Transverse colon (tissue), 4 donors: ENCODE measurements at places on chromosomes 1 and 21.

DNA sequence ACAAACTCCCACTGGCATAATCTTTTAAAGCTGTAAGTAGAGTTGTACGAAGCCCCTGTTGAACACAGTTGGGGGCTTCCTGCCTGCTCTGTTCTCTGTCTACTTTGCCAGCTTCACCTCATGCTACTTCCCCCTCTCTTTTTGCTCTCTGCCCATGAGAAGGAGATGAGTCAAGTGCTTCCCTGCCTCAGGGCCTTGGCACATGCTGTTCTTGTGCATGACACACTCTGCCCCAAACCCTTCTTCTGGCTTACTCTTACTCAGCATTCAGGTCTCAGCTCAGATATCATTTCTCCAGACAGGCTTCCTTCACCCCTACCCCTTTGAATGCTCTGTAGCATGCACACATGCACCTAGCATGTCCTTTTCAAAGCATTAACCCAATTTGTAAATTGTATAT lies 208.8 kb downstream of the FOXD2 start:
- DNase-seq: no peak

GRCh38 chr1:82388679-82389078 lies 587.9 kb downstream of the ADGRL2 start:
- DNase-seq: no peak

DNA sequence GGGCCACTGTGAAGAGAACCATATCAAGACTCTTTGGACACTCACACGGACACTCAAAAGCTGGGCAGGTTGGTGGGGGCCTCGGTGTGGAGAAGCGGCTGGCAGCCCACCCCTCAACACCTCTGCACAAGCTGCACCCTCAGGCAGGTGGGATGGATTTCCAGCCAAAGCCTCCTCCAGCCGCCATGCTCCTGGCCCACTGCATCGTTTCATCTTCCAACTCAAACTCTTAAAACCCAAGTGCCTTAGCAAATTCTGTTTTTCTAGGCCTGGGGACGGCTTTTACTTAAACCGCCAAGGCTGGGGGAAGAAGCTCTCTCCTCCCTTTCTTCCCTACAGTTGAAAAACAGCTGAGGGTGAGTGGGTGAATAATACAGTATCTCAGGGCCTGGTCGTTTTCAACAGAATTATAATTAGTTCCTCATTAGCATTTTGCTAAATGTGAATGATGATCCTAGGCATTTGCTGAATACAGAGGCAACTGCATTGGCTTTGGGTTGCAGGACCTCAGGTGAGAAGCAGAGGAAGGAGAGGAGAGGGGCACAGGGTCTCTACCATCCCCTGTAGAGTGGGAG lies 36.3 kb upstream of the TDRD10 start:
- DNase-seq: no peak

- DNase-seq: peak; percentile 3
Measured at GRCh38 chr1:3000671-3001470, 20.4 kb upstream of the ACTRT2 start.

GRCh38 chr1:204751480-204751879 lies 65.9 kb upstream of the LRRN2 start:
- no peak for DNase-seq

- no peak for DNase-seq
Measured at GRCh38 chr1:26028490-26028980, 7.0 kb downstream of the EXTL1 start.

DNA sequence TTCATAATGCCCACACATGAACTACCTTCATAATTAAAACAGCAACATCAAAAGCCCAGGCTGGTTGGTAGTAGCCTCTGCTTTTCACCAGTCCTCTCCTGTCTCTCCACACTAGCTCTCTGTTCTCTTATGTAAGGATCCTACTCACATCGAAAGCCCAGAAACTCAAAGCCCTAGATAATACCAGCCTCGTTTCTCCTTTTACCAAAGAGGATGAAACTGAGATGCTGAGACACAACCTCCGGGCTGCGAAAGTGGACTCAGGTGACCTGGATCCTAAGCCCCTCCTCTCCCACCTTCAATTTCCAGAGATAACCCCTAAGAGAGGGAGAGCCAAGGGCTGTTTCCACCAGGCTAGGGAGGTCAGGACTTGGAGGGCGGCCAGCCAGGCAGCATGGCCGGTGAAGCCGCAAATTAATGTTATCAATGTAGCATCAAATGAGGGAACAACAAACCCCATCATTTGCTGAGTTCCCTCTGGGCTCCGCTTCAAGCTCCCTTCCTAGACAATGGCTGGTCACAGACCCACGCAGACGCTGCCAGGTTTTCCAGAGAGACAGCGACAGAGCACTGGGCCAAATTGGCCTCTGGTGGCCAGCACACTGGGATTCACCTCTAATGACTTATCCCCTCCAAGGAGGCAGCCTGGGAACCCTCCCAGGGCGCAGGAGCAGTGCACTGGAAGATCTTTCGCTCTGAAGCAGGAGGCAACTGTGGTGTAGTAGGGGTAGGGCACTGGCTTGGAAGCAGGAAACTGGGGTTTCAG lies 20.7 kb upstream of the STMN1 start:
- no peak for DNase-seq

- no peak for DNase-seq
Measured at GRCh38 chr1:18714404-18715175, 83.9 kb downstream of the PAX7 start.
